CD4-positive, alpha-beta T cell treated with Interleukin-4 for 4 hours (primary cell): ENCODE measurements at places on chromosomes 16 and 17.

DNA sequence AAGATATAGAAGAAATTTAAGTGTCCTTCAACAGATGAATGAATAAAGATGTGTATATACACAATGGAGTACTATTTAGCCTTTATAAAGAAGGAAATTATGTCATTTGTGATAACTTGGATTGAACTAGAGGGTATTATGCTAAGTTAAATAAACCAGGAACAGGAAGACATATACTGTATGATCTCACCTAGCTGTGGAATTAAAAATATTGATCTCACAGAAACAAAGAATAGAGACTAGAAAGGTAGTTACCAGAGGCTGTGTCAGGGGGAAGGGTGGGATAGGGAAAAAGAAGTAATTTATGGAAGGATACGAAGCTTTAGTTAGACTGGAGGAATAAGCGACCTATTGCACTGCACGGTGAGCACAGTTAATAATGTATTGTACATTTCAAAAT lies 5.4 kb upstream of the ZNF267 start:
- no peak for DNase-seq

GRCh38 chr17:50218771-50219315 lies 17.4 kb upstream of the COL1A1 start:
- no peak for DNase-seq

- peak; percentile 10 for DNase-seq
These were observed 32.4 kb downstream of the DCAKD start for GRCh38 chr17:45018848-45019711.

- peak; percentile 83 for DNase-seq
These were observed at the start of gene RPAIN for GRCh38 chr17:5419959-5420653. TSS of gene RPAIN (plus strand) at chr17:5420182. CDS start at chr17:5420211, 29 bp downstream.

DNA sequence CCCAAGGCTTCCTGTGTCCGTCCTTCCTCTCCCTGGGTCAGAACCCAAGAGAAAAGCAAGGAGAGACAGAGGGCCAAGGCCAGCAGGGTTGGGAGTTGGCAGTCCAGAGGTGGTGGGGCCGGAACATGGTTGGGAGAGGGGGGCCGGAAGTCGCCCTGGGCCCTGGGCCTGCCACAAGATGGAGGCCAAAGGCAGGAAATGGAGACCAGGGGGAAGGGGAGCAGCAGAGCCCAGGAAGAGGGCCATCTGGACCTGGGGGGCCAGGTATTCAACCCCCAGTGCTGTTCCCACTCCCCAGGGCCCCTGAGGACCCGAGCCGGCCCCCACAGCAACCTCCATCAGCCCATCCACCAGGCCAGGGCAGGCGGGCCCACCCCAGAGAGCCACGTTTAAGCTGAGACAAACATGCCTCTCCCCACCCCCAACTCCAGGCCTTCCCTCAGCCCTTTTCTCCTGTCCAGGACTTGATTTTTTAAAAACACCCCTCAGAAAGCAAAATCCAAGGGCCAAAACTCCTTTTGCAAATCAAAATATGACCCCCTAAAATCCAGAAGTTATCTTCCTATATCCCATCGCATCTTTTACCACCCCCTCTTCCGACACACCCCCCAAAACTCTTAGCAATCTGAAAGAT lies 4.4 kb upstream of the BCL6B start:
- DNase-seq, result no peak
